Sigmoid colon (tissue), 7 donors: ENCODE measurements at places on chromosomes 4 and X. TPM values are rescaled to one million over a fixed set of nuclear protein-coding genes. Genes with fewer than 3 reads are reported as not detected.

SPATA4 gene
- 0.36 TPM for total RNA-seq

PAK3 gene
- 1.1 TPM for total RNA-seq

UCHL1 gene
- total RNA-seq = 160 TPM

- no peak overlapping the region for H3K4me3 ChIP-seq
- H3K4me1 ChIP-seq = no peaks in the 10 kb centered on the region
- H3K36me3 ChIP-seq = no peaks in the 10 kb centered on the region
- no peak overlapping the region for H3K27ac ChIP-seq
Observed at GRCh38 chr4:188076169-188076568, 33.2 kb downstream of the TRIML2 start.

- H3K36me3 ChIP-seq = no peaks in the 10 kb centered on the region
- no peaks in the 10 kb centered on the region for H3K4me1 ChIP-seq
- H3K4me3 ChIP-seq = no peak overlapping the region
- no peak overlapping the region for H3K27ac ChIP-seq
- DNase-seq = no peak
Observed at GRCh38 chrX:29872831-29873230, 342.5 kb upstream of the MAGEB2 start.

DNA sequence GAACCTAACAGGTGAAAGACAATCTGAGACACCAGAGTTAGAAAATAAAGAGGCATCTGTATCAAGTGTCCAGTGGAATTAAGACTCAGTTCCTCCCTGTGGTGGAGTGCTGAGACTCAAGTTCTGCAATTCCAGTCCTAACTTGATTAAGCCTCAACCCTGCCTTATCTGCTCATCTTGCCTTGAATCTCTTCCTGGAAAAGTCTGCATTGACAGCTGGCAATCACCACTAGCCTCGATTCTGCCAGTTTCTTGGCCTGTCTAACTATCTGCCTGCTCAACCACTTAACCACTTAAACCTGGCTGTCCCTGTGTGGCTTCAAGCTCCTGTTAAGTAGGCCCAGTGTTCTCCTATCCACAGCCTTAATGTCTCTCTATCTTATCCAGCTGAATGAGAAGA lies 22.4 kb upstream of the NEIL3 start:
- DNase-seq = no peak
- H3K36me3 ChIP-seq = no peaks in the 10 kb centered on the region
- H3K27ac ChIP-seq = no peak overlapping the region
- no peak overlapping the region for H3K4me3 ChIP-seq
- H3K27me3 ChIP-seq = no peaks in the 10 kb centered on the region

- no peak for DNase-seq
- H3K36me3 ChIP-seq = no peaks in the 10 kb centered on the region
- H3K4me3 ChIP-seq = no peak overlapping the region
- H3K4me1 ChIP-seq = no peaks in the 10 kb centered on the region
- H3K27ac ChIP-seq = no peak overlapping the region
Observed at GRCh38 chr4:137934046-137934445, 308.1 kb downstream of the SLC7A11 start.
